ENCODE measurements at places on chromosomes 1 and 21. TPM values are rescaled to one million over a fixed set of nuclear protein-coding genes. Genes with fewer than 3 reads are reported as not detected.

- H3K27ac ChIP-seq, result no peak overlapping the region
- no peak for DNase-seq
- H3K36me3 ChIP-seq, result no peaks in the 10 kb centered on the region
Observed at GRCh38 chr1:230350208-230350921, 75.8 kb downstream of the PGBD5 start.

GRCh38 chr1:202004711-202005110, 5.7 kb upstream of the ELF3 start:
- H3K27ac ChIP-seq, result no peak overlapping the region
- H3K27me3 ChIP-seq, result no peaks in the 10 kb centered on the region
- H3K36me3 ChIP-seq, result peaks cover 72% of the 10 kb centered on the region
- no peaks in the 10 kb centered on the region for H3K4me1 ChIP-seq
- no peak overlapping the region for H3K4me3 ChIP-seq
- DNase-seq, result no peak

Gene NOS1AP
- not detected for polyA plus RNA-seq

Gene MDM4
- polyA plus RNA-seq, result 21.1 TPM

DNA sequence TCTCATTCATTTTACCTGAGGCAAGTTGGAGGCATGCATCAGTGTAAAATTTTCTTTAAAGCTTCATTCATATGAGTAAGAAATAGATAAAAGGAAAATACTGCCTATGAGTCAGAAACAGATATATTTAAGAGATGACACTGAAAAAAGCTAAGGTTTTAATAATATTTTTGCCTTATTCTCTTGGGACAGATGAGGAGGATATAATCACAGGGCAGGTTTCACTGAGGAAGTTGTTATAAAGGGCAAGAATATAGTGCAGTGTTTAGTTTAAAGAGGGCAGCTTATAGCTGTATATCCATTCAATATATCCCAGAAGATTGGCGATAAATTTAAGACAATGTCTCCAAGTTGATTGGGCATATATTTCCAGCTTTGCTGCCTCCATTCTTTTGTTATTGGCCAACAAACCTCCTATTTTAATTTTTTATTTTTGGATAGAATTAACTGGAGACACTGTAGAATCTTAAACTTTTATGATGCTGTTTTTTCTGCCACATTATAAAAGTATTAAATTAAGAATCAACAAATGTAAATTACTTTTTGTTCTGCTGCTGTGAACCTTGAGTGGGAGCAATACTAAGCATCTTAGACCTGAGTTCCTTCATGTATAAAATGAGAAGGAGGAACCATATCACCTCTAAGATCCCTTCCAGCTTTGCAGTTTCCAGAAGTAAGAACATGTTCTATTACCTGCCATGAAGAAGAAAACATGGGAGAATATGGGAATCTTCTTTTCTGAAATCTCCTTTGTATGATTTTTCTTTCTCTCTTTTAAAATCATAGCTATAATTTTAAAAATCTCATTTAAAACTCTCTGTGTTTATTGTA, 171.6 kb downstream of the S1PR1 start:
- H3K36me3 ChIP-seq, result no peaks in the 10 kb centered on the region
- H3K27ac ChIP-seq, result no peak overlapping the region
- H3K27me3 ChIP-seq, result no peaks in the 10 kb centered on the region
- no peak overlapping the region for H3K4me3 ChIP-seq
- H3K4me1 ChIP-seq, result no peaks in the 10 kb centered on the region

Data from naive thymus-derived CD4-positive, alpha-beta T cell (primary cell).